Activated CD4-positive, alpha-beta T cell treated with anti-CD3 and anti-CD28 coated beads, Interleukin-2, amount 50 U/mL, for 1 hour (primary cell): ENCODE measurements at places on chromosomes 1 and 21.

DNA sequence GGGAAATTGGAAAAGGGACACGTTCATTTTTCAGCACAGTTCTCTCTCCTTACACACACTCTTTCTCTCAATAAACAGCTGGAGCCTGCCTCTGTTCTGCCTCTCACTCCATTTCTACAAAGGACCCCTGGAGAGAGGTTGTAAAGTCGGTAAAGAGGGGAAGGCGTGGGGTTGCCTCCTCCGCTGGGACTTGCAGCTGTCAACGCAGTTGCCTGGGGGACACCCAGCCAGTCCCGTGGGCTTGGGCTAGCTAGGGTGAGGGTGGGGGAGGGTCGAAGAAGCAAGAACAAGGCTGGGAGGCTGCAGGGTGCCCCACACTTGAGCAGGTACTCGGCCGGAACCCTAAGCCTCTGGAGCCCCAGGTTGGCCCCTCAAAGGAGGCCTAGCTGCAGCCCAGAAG is 27.6 kb downstream of the C1orf216 start:
- DNase-seq, result no peak

DNA sequence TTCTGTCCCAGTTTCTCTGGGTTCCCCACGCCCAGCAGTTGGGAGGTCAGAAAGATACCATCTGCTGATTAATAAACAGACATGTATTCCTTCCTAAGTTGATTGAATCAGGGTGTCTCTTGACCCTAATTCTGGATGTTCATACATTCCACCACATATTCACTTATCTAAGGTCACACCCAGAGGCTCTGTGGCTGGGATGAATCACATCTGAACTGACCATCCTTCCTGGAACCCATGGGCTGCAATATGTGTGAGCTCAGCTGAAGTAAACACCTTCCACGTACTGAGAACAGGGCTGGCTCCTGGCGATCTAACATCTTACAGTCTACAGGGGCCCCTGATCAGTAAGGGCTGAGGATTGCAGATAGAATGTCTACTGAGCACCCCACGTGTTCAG is 20.5 kb upstream of the TRABD2B start:
- DNase-seq, result no peak

DNA sequence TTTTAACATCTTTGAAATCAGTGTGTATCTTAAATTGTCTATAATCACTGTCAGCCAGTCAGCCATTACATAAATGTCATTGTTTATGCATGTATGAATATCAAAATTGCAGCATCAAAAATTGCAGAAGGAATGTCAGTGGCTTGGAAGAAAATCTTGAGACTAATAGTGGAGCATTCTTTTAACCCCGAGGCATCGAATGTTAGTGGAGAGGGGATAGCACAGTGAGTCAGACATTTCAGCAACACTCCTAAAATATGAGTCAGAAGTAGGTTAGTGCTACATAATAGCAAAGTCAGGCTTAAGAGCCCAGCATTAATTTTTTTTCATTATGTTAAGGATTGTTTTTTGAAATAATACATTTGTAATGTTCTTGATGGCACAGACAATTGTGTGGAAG is 45.5 kb downstream of the SNRPE start:
- no peak for DNase-seq

- no peak for DNase-seq
These were observed 3.2 kb upstream of the PROX1 start for GRCh38 chr1:213984387-213985208.

GRCh38 chr1:56432166-56432971 is 147.0 kb downstream of the PLPP3 start:
- DNase-seq, result no peak

GRCh38 chr21:22450507-22450906 is 1452.3 kb downstream of the NCAM2 start:
- no peak for DNase-seq

DNA sequence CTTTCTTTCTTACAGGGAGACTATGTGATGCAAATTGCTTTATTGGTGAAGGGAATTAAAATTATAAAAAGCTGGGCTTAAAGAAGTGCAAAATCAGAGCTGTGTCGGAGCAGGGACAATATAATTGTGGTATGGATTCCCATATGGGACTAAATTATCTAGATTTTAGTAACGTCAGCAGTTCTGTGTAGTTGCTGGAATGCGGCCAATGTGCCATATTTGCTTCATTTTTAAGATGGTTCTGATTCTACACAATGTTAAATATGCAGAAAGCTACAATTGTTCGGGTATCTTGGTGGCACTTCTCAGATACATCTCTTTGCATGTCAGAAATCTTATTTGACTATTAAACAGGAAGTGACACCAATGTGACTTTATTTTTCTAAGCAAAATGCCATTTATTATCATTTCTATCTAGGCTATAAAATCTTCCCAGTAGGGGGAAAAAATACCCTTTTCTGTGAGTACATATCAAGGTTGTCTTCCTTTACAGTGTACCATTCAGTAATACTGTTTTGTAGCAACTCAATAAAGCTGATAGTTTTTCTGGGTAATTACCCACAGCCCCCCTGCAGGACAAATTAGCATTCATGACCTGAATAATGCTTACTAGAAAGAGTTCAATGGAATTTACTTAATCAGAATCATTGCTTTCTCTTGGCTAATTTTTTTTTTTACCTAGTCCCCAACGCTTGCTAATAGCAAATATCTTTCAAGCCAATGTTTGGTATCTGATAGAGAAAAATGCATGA is 288.3 kb upstream of the ADGRL2 start:
- DNase-seq, result no peak

GRCh38 chr1:198121056-198121826 is 35.6 kb upstream of the NEK7 start:
- no peak for DNase-seq

DNA sequence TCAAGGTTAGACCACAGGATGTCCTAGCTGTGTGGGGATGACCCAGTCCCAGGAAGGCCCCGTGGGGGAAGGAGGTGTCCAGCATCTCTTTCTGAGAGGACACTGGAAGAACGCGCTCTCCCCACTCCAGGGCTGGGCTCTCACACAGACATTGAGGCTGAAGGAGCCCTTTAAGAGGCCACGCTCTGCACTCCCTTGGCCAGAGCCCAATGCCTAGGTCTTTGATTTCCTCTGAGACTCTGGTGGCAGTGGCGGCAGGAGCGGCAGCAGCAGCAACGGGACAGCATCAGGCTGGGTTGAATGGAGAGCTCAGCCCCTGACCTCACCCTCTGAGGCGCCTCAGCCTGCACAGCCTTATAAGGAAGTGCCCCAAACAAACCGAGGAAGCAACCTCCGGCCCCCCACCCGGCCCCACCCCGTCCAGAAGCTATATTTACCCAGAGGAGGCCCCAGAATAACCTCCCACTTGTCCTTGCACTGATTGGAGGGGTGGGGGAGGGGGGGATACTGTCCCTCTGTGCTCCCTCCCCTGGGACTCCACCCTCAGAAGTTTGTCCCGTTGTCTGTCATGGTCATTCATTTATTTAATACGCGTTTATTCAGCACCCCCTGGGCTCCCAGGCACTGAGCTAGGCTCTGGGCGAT is 12.3 kb downstream of the NES start:
- DNase-seq, result no peak

DNA sequence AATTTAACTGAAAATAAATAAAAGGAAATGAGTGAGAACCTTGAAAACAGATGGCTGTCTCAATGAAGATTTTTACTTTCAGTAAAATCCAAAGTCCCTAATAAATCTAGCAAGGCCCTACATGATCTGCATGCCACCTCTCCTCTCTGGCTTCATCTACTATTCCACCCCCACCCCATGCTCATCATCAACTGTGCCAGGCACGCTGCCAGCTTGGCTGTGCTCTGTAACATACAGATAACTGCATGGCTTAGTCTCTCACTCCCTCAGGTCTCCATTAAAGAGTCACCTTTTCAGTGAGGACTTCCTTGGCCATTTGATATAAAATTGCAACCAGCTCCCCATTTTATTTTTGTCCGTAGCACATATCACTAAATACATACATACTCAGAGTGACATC is 26.7 kb downstream of the RGSL1 start:
- DNase-seq, result no peak

DNA sequence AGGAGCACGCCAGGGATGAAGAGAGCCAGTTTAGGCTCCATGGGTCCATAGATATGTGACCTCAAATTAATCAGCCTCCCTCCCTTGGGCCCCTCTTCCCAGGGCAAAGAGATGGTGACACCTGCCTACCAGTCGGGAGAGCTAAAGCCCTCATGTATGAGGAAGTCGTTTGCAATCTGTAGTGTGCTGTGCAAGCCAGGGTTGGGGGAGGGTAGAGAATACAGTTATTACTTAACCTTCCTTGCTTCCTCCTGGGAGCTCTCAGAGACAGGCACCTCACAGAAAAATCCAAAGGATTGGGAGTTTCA is 4.0 kb downstream of the PGLYRP4 start:
- no peak for DNase-seq

- no peak for DNase-seq
These were observed 205.8 kb upstream of the PLXNA2 start for GRCh38 chr1:208449951-208450350.
